Activated naive CD4-positive, alpha-beta T cell (primary cell): ENCODE measurements at places on chromosomes 1 and 21.
A peak's percentile ranks its signal among the peaks of the same experiment; 100 is the strongest.

DNA sequence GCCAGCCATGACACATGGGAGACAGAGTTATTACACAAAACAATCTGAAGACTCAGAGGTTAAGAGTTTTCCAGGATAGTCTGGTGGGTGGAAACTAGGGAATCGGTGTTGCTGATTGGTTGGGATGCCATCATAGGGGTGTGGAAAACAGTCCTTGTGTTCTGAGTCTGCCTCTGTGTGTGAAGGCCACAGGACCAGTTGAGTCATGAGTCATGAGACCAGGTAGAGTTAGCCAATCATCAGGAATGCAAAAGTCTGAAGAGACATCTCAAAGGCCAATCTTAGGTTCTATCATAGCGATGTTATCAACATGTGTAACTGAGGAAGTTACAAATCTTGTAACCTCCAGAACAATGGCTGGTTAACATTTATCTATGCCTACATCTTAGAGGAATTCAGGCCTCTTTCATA is 49.7 kb upstream of the NEK7 start:
- DNase-seq: no peak

GRCh38 chr1:118110580-118110979 is 74.4 kb downstream of the SPAG17 start:
- no peak for DNase-seq

GRCh38 chr1:24951337-24951736 is 21.3 kb upstream of the RUNX3 start:
- no peak for DNase-seq

DNA sequence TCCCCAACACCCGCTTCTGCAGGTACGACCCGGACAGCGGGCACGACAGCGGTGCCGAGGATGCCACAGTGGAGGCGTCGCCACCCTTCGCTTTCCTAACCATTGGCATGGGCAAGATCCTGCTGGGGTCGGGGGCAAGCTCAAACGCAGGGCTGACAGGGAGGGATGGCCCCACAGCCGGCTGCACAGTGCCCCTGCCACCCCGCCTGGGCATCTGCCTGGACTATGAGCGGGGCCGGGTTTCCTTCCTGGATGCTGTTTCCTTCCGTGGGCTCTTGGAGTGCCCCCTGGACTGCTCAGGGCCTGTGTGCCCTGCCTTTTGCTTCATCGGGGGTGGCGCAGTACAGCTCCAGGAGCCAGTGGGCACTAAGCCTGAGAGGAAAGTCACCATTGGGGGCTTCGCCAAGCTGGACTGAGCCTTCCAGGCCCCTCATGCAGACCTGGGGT is 10.1 kb downstream of the TRIM46 start:
- DNase-seq: no peak

DNA sequence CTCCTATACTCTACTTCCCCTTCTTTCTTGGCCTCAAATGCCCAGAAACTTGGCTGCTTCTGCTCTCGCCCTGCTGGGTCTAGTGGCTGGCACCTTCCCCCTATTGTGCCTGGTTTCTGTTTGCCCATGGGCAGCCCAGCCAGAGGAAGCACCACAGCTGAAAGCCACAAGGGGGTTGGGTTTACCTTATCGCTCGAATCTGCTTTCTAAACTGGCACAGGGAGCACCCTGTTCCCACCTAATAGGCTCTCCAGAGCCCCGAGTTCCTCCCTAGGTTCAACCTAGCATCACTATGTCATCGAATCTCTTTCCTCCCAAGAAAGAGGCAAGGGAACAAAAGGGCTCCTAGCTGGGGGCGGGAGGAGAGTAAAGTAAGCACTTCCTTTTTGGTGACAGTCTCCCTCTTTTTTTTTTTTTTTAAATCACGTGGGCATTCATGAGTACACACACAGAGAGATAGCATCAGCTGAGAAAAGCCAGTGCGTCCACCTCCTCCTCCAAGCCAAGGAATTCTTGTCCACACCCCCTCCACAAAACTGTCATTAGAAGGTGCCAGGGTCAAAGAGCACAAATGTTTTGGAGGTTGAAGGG is 72.8 kb downstream of the PLEKHA6 start:
- peak; percentile 18 for DNase-seq

DNA sequence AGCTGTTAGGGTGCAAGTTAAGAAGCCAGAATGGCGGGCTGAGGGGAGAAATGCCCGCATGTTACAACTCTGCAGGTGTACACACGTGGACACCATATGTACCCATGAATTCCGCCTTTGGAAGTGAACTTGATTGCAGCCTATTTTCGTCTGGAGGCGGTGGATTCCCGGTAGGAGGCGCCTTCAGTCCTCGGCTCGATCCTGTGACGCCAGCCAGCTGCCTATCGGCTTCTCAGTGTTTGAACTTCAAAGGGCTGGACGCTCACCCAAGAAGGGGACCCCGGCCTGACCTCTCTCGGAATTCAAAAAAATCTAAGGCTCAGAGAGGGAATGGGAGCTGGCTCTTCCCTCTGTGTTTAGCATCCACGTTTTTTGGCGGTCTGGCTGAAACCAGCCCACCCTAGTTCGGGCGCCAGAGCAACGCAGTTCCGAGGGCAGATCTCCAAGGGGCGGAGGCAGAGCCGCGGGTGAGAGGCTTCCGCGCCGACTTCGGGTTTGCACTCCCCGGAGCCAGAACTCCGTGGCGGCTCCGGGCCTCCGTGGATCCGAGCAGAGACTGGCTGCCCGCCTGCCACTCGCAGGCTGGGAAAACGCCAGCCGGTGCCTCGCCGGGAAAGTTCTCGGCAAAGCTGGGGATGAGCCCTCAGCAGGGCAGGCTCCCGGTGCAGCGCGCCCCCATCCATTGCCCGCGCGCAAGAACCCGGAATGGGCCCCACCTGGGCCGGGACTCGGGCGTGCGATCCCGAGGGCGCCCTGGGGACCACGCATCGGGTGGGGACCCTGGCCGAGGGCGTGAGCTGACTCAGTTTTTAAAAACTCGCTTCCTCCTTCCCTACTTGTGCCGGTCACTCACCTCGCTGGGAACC is 996 bp upstream of the TMEM51 start:
- DNase-seq: no peak

DNA sequence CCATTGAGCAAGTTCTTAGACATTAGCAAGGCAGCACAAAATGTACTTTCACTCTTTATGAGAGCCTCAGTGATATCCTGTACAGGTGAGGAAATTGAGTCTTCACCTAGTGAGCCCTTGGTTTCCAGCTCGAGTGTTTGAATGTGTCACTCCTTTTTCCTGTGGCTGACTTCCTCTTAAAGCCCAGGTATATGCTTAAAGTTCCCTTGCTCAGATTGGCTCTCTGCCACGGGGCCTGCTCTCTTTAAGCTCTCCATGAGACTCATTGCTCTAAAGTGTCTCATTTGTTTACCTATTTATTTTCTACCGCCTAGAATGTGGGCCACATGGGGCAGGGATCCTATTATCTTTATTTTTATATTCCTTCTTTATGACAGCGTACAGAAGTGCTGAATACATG is 324.9 kb downstream of the SIPA1L2 start:
- DNase-seq: no peak

- peak; percentile 84 for DNase-seq
Observed at GRCh38 chr1:27872059-27872801, at the start of gene THEMIS2. Gene THEMIS2, plus strand, starts transcription at chr1:27872544. Its CDS starts 28 bp downstream, at chr1:27872572.

DNA sequence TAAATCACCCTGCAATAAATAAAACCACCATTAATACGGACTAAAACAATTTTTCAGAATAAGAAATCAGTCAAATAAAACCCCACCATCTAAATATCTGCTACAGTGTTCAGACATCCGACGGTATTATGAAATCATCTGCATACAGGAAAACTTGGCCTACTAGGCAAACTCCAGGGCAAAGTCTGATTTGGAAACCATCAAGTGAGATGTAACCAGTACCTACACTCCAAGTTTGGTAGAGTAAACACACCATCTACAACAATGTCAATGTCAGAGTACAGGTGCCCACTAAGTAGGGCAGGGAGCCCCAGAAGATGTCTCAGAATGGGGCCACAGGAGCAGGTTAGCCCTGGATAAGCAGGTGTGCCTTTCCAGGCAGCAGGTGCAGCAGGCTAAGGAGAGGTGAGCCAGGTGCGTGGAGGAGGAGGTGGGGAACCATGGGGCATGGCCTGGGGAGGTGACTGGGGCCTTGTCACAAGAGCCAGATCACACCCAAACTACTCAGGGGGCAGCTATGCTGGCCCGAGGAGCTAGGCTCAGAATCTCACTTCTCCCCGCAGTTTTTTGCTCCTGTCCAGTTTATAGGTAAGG is 59.6 kb downstream of the CAPZB start:
- DNase-seq: no peak

DNA sequence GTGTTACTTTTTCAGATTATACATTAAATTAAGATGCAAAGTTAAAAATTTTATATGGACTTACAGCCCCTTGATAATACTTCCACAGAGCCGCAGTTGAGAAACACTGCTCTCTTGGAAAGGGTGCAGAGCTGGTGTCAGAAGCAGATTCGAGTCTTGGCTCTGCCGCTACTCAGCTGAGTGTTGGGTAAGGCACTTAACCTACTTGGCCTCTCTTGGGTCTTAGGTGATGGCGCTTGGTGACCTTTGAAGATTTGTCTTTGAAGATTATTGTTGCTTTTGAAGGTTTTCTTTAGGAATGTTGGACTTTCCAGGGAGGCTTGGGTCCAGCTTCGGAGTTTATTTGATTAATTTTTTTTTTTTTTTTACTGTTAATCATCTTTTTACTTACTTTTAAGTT is 48.5 kb downstream of the CAMTA1 start:
- DNase-seq: no peak

- no peak for DNase-seq
Observed at GRCh38 chr1:14919751-14920150, 233.8 kb upstream of the TMEM51 start.

- DNase-seq: no peak
Observed at GRCh38 chr1:173733912-173734311, 19.1 kb downstream of the KLHL20 start.

DNA sequence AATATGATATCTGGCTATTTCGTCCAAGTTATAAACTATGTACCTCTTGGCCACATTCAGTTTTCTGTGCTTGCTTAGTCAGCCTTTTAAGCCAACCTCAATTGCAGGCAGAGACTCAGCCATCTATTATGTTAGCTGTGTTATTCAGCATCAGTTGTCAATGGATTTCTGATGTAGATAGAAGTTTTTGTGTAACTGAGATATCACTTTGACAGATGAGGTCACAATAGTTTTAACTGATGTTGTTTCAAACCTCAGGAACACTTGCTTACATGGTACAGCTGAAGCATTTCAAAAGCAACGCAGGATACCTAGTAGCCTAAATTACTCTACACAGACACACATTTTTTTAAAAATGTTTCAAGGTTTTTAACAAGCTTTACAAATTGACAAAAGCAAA is 1478.0 kb downstream of the NCAM2 start:
- no peak for DNase-seq

- DNase-seq: no peak
Observed at GRCh38 chr1:211628417-211628816, 47.0 kb downstream of the NEK2 start.

DNA sequence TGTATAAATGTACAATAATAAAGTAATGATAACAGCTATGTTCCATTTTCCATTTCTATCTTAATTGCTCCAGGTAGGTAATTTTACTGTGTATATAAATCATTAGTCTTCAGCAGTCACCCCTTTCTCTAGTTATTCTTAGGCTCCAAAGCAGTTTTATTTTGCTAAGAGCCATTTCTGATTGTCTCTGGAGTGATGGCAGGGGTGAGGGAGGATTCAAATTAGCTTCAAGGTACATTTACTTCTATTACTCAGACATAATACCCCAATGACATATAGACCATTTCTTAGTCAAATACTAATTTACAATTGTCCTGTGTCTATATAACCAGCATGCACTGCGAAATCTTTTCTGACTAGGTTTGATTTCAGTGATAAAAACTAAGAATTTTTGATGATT is 663.4 kb upstream of the PRMT6 start:
- no peak for DNase-seq

- DNase-seq: no peak
Observed at GRCh38 chr1:183143576-183144315, 42.3 kb upstream of the LAMC2 start.

DNA sequence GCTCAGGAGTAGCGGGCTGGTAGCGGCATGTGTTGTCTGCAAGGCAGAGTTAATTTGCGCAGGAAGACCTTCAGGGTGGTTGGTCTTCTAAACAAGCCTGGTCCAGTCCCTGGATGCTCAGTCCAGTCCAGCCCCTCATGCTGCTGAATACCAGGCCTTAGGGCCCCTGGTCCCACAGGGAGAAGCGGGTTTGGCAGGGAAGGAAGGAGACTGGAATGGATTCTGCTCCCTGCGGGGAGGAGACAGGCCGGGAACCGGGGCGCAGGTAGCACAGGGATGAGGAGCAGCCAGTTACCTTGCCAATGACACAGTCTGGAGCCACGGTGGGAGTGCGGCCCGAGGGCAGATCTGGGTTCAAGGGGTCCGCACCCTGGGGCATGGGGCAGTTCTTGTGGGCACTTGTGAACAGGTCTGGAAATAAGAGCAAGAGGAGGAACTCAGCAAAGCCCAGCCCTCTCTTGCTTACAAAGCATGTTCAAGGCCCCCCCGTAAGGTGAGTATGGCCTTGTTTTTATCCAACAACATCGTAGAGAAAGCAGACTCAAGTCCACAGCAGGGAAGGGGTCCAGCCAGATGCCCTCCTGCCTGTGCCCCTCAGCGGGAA is 10.1 kb downstream of the FAM131C start:
- no peak for DNase-seq

GRCh38 chr1:150152182-150152536 is 2.4 kb downstream of the PLEKHO1 start:
- DNase-seq: no peak

GRCh38 chr1:199265319-199265718 is 626.5 kb downstream of the PTPRC start:
- no peak for DNase-seq

- DNase-seq: no peak
Observed at GRCh38 chr1:153428791-153429190, 12.5 kb downstream of the S100A7A start.

DNA sequence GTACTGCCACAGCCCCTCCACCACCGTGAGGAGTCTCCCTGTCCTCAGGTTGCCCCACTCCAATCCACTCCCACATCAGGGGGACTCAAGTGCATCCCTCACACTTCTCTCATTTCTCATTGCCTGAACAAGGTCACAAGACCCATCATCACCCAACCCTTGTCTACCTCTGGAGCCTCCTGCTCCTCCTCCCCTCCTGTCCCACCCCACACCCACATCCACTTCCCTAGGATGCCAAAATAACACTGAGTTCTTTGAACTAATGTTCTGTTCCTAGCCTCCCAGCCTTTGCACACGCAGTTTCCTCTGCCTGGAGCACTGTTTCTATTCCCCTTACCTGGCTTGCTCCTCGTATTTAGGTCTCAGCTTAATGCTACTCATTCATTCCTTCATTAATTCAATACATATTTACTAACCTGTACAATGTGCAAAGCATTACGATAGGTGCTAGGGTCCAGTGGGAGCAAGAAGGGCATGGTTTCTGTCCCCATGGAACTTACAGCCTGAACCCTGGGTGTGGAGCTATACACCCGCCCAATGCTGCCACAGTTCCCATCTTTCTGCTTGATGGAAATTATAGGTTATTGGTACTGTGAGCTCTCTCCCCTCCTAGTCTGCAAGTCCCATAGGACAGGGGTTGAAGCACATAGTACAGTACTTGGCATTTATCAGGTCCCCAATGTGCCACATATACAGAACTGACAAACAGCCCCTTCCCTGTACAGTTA is 96.1 kb upstream of the GRIK3 start:
- no peak for DNase-seq
